ENCODE measurements at places on chromosomes 13 and 19.

DNA sequence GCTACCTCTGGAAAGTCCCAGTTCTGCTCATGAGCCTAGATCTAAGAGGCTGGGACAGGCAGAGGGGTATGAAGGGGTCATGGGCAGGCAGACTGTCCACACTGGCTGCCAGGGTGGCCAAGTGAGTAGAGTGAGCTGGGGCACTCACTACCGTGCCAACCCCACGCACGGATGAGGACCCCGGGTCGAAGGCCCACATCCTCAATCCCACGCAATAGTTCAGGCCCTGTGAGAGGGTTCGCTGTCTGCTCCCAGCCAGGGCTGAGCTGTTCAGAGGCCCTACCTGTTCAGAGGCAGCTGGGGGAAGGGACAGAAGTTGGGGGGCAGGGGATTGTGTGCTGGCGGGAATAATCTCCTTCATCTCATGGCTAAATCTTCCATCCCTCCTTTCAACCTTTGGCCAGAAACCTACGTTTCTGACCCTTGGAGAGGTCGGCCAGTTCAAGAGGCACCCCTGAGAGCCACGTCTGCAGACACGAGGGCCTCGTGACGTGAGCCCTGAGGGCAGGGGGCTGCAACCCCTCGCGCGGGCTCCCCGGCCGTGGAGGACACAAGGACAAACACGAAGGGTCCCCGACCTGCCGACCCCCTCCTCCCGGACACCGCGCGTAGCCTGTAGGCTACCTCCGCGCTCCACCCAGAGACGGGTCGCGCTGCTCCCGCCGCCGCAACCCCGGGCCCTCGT, 1.0 kb upstream of the RPS5 start:
- no peak for DNase-seq

DNA sequence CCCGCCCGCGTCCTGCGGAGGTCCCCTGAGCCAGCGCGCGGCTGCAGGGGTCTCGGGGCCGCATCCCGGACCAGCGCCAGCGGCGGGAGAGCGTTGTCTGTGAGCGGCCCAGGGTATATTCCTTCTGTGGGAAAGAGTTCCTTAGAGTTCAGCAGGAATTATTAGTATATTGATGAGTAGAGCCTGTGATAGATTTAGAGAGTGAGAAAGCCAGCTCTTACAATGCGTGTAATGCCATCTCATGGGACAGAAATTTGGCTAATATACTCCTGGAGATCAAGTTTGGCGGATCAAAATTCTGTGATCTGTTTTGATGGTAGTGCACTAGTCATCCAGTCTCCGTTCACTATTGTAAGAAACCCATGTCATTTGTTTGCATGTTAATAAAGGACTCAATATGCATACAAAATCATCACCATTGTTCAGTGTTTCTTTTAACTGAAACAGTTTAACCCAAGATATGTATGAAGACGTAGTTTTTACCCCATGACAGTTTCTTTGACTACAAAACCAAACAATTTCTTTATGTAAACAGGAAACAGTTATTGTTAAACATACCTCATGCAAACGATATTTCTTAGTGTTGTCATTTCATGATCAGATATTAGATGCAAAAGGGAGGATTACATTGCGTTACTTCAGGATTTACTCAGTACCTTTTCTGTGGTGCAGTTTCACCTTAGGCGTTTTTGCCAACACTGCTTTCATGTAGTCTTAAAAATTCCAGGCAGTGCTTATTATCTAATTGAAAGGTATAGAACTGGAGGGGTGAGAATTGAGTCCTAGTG, 9.9 kb downstream of the TNFRSF19 start:
- DNase-seq: no peak

- DNase-seq: no peak
Measured at GRCh38 chr13:23087880-23088279, 92.9 kb upstream of the SGCG start.

- DNase-seq: no peak
Measured at GRCh38 chr13:74703855-74704387, 569.7 kb upstream of the KLF12 start.

DNA sequence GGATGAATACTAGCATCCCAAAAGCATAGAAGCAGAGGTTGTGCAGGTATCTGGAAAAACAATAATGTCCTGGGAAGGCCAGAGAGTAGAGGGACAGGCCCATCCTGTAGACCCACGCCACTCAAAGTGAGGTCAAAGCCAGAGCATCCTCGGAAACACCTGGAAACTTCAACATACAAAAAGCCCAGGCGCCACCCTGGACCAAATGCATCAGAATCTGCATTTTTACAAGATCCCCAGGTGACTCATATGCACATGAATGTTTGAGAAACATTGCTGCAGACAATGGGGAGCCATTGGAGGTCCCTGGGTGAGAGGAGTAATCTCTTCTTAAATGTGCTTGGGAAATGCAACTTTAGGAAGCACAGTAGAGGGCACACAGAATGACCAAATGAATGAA, 684.1 kb downstream of the DIAPH3 start:
- DNase-seq: no peak

All from T follicular helper cell (primary cell).